ENCODE measurements at places on chromosomes 16 and 17.

- no peak for DNase-seq
Measured at GRCh38 chr16:49832177-49832576, 23.7 kb downstream of the ZNF423 start.

- no peak for DNase-seq
Measured at GRCh38 chr17:14468858-14469257, 168.0 kb downstream of the HS3ST3B1 start.

DNA sequence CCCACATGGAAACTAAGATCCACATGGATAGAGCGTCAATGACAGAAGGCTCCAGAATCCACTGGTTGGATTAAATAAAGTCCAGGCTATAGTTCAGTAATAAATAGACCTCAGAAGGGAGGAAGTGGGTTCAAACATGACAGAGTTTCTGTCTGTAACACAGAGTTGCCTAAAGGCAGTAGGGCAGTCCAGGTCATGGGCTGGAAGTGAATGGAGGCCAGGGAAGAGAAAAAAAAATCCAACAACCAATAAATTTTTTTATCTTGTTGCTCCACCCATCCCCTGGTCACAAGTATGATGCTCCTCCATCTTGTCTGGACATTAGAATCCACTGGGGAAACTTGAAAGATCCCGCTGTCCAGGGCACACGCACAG, 92.4 kb downstream of the RGS9 start:
- no peak for DNase-seq

- no peak for DNase-seq
Measured at GRCh38 chr16:88539261-88539651, 30.9 kb upstream of the ZC3H18 start.

GRCh38 chr17:42617956-42618431, 8.5 kb downstream of the TUBG1 start:
- DNase-seq: no peak
